ENCODE measurements at places on chromosomes 4 and X.
A peak's percentile ranks its signal among the peaks of the same experiment; 100 is the strongest.

- DNase-seq = no peak
Measured at GRCh38 chr4:86108137-86108536, 251.7 kb downstream of the MAPK10 start.

DNA sequence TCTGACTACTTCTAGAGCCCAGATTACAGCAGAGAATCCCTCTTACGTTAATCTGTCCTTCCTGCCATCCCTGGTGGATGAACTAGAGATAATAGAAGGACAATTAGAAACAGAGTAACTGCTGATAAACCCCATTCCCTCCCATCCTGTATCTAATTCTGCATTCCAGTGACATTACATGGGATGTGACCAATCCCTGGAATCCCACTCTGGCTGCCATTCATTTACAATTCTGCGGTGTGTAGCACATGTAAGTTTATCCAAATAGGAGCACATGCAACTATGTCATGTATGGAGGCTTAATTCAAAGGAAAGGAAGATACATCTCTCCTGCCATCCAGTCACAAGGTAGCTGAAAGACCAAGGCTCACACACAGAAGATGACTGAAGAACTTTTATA is 339.5 kb downstream of the GPAT3 start:
- no peak for DNase-seq

DNA sequence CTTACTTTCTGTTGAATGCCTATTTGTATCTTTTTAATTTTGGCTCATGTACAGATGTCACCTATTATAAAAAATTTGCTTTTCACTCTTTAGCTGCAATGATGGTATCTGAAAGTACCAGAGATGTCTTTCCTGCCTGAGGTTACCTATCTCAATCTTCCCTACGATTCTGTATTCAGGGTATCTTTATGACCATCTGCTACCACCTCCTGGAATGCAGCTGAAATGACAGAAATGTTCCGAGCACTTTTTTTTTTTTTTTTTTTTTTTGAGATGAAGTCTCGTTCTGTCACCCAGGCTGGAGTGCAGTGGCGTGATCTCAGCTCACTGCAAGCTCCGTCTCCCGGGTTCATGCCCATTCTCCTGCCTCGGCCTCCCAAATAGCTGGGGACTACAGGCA is 136.4 kb downstream of the REPS2 start:
- DNase-seq = peak; percentile 75

DNA sequence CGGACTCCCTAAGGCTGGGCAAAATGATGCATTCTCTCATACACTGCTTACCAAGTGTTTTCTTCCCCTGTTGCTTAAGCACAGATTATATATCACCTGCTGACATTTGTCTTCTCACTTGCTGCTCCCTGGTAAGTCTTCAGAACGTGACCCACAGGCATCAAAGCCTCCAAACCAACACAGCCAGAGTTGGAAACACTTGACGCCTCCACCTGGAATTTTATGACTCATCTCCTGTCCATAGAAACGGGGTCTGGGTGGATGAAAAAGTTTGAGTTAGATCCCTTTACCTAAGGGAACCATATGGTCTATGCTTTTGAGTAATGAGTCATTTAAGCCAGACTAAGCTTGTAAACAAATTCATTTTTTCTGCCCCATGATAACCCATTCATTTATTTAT is 251.6 kb downstream of the USP46 start:
- DNase-seq = no peak

Data from hematopoietic multipotent progenitor cell treated with erythropoietin and hydrocortisone succinate and interleukin-3 and kit ligand, for 8 days (in vitro differentiated cells).